ENCODE measurements at places on chromosomes 3 and 15. TPM values are rescaled to one million over a fixed set of nuclear protein-coding genes. Genes with fewer than 3 reads are reported as not detected.
A peak's percentile ranks its signal among the peaks of the same experiment; 100 is the strongest.

The LYZL4 gene
- not detected for total RNA-seq

The RARB gene
- total RNA-seq, result 3.8 TPM

The CASR gene
- not detected for total RNA-seq

The BSN gene
- under 0.01 TPM for total RNA-seq

- DNase-seq, result no peak
These were observed 131.3 kb upstream of the CTDSPL start for GRCh38 chr3:37730383-37730782.

- DNase-seq, result no peak
These were observed 510.6 kb upstream of the PPP2R3A start for GRCh38 chr3:135454890-135455289.

DNA sequence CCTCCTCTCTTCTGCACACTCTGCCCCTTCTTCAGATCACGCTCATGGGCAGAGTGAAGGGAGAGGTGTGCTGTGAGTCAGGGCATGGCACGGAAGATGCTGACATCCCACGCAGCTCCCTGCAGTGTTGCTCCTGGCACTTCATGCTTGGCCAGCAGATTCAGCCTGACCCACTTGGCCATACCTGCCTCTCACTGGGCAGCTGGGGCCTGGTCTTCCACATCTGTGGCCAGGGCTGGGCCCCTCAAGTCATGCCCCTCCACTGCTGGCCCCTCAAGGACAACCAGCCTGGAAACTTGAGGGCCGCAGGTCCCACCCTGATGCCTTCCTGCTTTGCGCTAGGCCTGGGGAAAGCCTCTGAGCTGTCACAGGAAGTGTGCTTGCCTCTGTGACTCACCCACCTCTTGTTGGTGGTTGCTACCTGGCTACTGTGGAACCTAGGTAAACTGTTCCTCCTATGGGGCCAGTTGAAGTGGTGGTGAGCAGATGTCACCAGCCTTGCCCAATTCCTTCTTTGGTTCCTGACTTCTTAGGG is 48.7 kb downstream of the BSN start:
- peak; percentile 20 for DNase-seq

DNA sequence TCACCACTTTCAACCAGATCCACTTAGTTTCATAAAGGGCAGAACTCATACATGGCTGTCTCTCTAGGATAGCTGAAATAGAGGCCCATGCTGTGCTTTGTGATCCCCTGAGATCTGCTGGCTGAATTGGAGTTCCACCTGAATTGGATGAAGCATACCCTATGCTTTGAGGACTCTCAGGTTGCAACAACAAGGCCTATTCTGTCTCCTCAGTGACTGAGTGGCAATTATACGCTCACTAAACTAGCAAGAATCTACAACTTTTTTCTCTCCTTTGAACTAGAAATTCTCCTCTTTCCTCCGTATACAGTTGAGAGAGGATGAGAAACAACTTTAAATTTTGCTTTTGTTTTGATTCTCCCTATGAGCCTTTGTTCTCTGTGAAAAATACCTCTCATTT is 348.7 kb downstream of the LSAMP start:
- no peak for DNase-seq

DNA sequence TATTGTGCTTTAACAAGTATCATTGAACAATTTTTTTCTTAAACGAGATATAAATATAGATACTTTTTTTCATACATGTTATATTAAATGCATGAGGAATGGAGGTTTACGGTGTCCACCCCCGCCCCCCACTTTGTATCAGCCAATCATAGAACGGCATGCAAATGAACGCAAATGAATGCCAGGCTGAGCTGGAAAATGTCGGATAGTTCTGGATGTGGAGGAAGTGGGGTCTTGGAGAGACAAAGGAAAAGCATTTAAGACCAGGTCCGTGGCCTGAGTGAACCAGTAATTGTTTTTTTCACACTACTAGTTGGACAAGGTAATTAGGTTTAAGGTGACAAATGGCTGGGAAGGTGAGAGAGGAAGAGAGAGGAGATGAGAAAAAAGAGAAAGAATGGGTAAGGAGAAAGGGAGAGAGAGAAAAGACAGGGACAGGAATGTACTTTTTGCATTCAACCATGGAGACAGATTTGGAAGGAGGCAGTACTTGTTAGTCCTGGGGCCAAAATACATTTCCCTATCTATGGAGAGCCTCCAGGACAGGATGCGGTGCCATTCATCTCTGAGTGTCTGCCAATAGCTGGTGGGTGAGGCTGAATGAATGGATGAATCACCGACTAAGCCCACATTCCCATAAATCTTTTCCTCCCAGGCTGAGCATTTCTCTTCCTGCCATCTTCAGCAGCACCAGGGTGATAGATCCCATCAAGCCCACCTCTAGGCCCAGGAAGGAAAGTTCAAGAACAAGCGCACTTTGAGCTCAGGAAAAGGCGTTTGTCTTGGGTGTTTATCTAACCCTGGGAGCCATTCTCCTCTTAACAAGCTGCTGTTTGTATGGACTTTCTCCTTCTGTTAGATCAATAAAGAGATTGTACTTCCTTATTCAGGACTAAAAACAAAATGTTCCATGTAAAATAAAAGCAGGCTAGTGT is 1.4 kb upstream of the RAD18 start:
- peak; percentile 48 for DNase-seq

DNA sequence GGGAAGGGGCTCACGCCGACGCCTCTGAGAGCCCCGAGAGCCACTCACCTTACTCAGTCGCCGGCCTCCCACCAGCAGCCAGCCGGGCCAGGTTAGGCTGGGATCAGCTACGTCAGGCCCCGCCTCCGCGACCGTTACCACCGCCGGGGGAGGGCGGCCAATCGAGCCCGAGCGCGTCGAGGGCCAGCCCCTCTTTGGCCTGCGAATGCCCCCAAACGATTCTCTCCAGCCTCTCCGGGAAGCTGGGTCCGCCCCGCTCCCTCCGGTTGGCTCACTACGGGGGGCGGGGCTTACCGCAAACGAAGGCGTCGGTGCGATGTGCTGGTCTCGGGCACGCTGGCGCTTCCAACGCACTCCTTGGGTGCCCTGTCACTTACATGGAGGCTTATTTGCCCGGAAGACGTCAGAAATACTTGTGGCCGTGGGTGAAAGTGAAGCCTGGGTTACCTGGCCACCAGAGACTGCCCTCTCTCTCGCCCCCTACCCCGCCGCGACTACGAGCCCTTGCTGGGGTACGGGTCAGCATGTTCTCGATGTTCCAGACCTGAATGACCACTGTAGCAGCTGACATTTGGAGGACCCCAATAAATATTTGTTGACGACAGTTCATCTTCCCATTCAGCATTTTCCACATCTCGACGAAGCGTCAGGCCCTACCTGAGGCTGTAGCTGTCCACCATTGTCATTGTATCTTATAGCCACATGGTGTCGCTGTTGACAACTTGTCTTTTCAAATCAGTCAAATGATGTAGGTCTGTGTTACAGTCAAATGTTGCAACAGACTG is at the start of gene CEP70:
CEP70 (minus strand) TSS at position 111 of the 785 bp plus-strand sequence. CDS start 21,333 bp downstream, outside the sequence.
- DNase-seq, result peak; percentile 96

DNA sequence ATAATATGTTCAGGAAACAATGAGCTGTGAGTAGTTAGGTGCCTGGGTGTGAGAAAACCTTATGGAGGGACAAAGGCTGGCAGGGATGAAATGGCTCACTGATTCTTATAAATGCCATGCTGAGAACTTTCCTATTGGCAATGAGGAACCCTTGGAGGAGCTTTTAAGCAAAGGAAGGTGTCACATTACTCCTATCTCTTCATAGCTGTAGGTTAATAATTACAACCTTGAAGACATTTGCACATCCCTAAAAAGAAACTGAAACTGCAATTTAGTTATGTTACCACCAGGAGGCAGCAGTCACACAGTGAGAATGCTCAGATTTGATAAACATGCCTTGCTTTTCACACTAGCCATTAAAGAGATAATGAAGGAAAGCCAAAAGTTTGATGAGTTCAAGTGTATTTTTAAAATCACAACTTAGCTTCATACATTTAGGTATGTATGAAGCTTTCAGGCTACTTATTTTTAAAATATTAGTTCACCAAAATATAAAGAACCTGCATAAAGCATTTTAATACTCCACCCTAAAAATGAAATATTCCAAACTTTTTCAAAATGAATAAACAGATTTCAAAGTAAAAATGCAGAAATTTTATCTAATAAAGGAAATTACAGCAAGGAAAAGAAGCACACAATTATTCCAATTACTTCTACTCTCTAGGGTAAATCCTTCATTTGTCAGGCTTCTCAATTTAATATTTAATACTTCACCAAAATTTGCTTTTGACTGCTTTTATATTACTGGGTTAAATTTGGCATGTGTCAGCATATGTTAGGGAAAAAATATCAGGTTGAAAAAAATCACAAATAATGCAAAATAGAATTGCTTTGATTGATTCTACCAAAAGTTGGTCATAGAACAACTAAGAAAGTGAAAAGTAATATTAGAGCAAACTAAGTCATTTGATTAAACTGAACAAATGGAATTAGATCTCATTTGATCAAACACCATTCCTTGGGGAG is 136.9 kb upstream of the SLC2A2 start:
- DNase-seq, result peak; percentile 37

DNA sequence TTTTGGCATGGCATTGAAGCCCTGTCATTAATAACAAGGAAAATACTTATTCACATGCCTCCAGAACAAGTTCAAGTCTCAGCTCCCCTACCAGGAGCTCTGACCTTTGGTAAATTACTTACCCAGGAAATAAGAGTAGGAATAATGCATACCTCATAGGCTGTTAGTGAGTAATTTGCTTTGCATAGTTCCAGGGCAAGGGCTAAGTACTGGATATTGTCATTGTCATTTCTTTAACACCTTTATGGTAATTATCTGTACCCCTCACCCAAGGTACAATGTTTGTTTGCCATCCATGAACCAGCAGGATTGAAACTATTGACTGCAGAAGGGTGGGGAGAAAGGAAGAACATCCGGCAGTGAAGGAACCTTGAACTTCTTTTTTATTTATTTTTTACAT is 148.5 kb downstream of the SOX2 start:
- DNase-seq, result no peak

DNA sequence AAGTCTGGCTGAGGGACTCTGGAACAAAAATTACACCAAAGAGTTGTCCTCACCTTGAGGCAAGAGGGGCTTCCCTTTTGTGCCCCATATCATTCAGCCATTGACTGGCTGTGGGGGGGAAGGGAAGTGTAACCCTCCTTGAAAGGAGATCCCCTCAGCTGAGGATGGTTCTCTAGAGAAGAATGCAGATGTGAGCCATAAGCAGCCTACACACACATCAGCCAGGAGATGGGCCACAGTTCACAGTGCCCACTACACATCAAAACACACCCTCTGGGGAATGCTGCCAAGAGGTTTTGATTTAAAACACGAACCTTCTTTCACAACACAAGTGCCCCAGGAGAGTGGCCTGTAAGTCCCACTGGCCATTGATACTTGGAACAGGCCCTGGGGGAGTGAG is 231.2 kb upstream of the CTDSPL start:
- DNase-seq, result no peak
